ENCODE measurements at places on chromosomes 2 and 18.

- DNase-seq, result no peak
Measured at GRCh38 chr2:188582211-188582610, 290.5 kb downstream of the GULP1 start.

- DNase-seq, result no peak
Measured at GRCh38 chr2:240432820-240433801, 2.4 kb upstream of the GPC1 start.

DNA sequence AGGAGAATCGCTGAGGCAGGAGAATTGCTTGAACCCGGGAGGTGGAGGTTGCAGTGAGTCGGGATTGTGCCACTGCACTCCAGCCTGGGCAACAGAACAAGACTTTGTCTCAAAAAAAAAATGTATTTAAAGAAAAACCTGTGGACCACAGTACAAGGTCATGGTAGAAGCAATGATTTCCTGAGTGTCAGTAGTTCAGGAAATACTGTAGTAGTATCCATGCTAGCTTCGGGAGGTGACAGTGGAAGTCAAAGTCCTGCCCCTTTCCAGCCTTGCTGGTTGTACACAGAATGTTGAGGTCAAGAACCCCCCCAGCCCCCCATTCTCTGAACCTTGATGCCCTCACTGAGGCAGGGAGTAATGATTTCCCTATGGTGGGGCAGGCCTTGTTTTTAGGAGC, 56.6 kb downstream of the INPP4A start:
- no peak for DNase-seq

GRCh38 chr2:137892739-137893138, 71.5 kb upstream of the HNMT start:
- DNase-seq, result no peak

DNA sequence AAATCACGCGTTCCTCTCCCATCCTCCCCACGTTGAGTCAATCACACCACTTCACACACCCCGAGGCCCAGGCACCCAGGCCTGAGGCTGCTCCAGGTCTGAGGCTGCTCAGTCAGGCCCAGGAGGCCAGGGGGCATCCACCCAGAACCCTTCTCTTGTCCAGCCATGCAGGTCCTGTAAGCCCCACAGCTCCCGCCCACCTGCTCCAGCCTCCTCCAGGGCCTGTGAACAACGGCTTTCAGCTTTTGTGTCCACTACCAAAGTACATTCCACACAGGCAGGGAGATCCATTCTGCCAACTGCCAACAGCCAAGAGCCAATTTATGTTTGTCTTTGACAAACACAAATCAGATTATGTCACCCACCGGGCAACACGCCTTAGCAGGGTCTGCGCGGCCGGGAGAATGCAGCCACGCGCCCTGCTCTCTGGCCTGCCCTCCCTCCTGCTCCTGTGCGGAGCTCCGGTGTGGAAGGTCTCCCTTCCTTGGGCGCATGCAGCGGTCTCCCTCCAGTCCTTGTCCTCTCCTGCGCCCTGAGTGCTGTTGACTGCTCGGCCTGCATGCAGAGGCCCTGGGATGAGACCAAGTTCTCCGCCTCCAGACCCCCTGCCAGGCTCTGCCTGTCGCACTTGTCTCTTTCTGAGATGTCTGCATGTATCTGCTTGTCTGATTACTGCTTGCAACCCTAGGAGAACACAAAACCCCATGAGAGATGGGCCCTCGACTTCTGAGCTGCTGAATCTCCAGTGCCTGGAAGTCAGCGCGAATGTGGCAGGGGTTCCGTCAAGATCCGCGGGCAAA, 146.6 kb downstream of the ZNF516 start:
- DNase-seq, result no peak

GRCh38 chr18:43863180-43863579, 585.9 kb upstream of the SYT4 start:
- no peak for DNase-seq

GRCh38 chr2:224405412-224405811, 3.5 kb upstream of the FAM124B start:
- no peak for DNase-seq

GRCh38 chr2:204914708-204915107, 369.4 kb downstream of the PARD3B start:
- DNase-seq, result no peak

DNA sequence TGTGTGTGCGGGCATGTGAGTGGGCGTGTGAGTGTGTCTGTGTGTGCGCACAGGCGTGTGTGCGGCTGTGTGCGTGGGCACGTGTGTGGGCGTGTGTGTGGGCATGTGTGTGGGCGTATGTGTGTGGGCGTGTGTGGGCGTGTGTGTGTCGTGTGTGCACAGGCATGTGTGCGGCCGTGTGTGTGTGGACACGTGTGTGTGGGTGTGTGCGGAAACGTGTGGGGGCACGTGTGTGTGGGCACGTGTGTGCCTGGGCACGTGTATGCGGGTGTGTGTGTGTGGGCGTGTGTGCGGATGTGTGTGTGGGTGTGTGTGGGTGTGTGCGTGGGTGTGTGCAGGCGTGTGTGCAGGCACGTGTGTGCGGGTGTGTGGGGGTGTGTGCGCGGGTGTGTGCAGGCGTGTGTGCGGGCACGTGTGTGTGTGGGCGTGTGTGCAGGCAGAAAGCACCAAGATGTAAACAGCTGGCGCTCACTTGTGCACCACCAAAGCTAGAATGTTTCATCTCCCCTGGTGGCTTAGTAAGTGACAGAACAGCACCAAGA, 31.2 kb upstream of the ALKAL2 start:
- DNase-seq, result no peak

GRCh38 chr18:44790860-44791259, 110.2 kb downstream of the SETBP1 start:
- DNase-seq, result no peak
